Immature natural killer cell (primary cell): ENCODE measurements at places on chromosomes 2 and 18.

GRCh38 chr2:50769406-50770181 is 262.3 kb downstream of the NRXN1 start:
- no peaks in the 10 kb centered on the region for H3K27me3 ChIP-seq
- DNase-seq: no peak
- H3K36me3 ChIP-seq: no peaks in the 10 kb centered on the region
- H3K4me3 ChIP-seq: no peak overlapping the region

GRCh38 chr2:197813093-197813787 is 8.8 kb downstream of the PLCL1 start:
- peaks cover 6% of the 10 kb centered on the region for H3K27me3 ChIP-seq
- H3K36me3 ChIP-seq: no peaks in the 10 kb centered on the region

DNA sequence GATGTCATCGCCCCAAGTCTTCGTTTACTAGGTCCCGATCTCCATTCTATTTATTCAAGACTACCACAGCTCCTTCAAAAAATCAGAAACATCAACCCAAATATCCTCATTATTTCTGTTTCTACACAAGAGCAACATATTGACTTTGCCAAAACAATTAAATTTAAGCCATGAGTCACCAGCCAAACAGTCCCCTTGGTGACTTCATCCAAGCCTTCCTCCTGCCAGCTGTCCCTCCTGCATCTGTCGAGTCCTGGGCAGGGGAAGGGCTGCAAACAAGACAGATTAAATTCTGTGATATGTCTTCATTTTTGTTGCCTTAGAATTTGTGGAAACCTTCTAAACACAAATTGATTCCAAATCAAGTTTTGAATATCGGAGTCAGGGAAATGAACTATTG is 110.3 kb downstream of the SP3 start:
- no peak overlapping the region for H3K27ac ChIP-seq
- H3K36me3 ChIP-seq: no peaks in the 10 kb centered on the region
- H3K27me3 ChIP-seq: peaks cover 7% of the 10 kb centered on the region
- H3K4me3 ChIP-seq: no peak overlapping the region
- H3K4me1 ChIP-seq: no peaks in the 10 kb centered on the region
- no peak for DNase-seq

DNA sequence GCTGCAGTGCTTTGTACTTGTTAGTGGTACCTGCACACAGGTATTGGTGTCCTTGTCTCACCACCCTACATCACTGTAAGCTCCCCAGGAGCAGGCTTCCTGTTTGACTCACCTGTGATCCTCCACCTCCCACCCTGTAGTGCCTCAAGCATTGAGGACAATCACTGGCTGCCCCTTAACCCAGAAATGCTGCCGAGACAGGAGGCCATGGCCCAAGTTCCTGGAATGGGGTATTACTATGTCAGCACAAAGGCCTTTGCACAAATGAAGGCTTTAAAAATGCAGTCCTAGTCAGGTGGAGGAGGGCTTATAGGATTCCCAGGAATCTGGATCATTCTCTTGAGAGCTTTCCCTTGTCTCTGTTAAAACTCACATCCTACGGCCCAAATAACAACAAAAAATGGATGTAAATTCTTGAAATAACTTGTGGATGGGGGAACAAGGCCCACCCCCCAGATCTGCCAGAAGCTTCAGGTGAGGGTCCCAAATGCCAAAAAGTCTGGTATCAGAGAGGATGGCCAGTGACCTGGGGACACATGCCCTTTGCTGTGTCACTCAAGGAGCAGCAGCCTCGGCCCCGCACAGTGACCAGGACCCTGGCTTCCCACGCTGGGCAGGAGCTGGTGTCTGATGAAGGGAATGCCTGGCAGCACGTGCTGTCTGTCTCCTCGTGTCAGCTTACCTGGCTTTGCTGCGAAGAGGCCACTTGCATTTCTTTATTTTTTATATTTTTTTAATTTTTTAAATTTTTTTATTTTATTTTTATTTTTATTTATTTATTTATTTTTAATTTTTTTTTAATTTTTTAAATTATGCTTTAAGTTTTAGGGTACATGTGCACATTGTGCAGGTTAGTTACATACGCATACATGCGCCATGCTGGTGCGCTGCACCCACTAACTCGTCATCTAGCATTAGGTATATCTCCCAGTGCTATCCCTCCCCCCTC is 3.7 kb upstream of the IL37 start:
- H3K27ac ChIP-seq: no peak overlapping the region
- no peak for DNase-seq
- no peaks in the 10 kb centered on the region for H3K36me3 ChIP-seq
- no peaks in the 10 kb centered on the region for H3K4me1 ChIP-seq
- peaks cover 6% of the 10 kb centered on the region for H3K27me3 ChIP-seq

GRCh38 chr2:28338046-28338817 is 54.4 kb upstream of the FOSL2 start:
- DNase-seq: no peak
- H3K4me1 ChIP-seq: peaks cover 28% of the 10 kb centered on the region
- peaks cover 7% of the 10 kb centered on the region for H3K36me3 ChIP-seq
- no peak overlapping the region for H3K4me3 ChIP-seq

DNA sequence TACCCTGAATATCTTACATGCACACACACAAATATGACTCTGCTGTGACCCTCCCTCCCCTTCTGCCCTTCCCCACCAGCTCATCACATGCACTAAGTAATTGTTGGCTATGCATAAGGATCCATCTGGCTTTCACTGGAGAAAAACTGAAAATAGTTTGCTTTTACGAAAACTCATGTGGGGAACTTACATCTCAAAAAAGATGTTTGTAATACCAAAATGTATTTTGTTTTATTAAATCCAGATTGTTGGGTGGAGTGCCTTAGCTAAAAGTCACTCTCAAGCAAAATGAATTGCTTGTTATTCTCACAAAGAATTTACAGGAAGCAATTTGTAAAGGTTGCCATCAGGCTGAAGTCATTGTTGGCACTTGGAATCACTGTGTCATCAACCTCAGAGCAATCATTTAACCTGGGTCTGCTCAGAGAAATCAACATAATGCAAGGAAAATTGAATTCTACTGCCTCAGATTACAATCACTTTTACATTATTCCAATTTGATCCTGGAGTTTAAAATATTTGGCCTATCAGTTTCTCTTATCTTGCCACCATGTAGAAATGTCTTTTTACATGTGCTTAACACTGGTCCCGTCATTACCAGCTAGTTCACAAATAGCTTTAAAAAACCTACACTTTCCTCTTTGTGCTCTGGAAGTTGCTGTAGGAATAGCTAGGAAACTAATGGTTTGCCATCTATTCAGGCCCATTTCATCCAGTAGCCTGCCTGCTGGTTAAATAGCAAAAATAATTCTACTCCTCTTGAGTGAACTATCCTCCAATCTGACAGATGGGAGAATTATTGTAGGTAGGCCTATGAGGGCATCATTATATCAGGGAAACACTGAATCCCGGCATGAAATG is 90.3 kb upstream of the TMEM17 start:
- no peaks in the 10 kb centered on the region for H3K4me1 ChIP-seq
- peaks cover 2% of the 10 kb centered on the region for H3K27me3 ChIP-seq

GRCh38 chr2:43758739-43759138 is 15.1 kb upstream of the DYNC2LI1 start:
- DNase-seq: no peak
- H3K4me3 ChIP-seq: no peak overlapping the region
- H3K4me1 ChIP-seq: no peaks in the 10 kb centered on the region
- H3K27me3 ChIP-seq: no peaks in the 10 kb centered on the region

DNA sequence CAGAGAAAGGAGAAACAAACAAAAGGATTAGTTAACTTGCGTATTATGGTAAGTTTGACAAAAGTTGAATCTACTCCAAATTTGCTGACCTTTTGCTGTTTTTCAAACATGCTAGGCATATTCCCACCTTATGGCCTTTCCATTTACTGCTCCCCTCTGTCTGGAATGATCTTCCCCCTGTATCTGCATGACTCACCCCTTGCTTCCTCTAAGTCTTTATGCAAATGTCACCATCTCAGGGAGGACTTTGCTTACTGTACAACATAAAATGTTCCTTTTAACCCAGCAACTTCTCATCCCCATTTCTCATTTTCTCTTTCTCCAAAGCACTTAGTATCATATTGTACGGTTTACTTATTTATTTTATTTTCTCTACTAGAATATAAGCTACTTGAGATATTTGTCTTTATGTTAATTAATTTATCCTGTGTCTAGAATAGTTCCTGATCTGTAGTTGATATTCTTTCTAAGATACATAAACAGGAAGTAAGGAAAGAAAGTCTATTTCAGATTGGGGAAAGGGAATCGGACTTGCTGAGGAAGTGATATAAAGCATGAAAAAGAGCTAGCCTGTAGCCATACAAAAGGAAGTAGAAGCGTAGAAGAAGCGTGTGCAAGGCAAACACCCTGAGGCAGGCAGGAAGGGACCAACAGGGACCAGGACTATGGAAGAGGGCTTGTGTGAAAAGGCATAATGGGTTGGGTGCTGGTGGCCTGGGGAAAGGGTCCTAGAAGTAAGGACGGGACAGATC is 144.9 kb upstream of the ERBB4 start:
- H3K36me3 ChIP-seq: no peaks in the 10 kb centered on the region
- H3K27me3 ChIP-seq: peaks cover 1% of the 10 kb centered on the region
- no peak overlapping the region for H3K27ac ChIP-seq
- H3K4me1 ChIP-seq: peaks cover 5% of the 10 kb centered on the region
- DNase-seq: no peak

DNA sequence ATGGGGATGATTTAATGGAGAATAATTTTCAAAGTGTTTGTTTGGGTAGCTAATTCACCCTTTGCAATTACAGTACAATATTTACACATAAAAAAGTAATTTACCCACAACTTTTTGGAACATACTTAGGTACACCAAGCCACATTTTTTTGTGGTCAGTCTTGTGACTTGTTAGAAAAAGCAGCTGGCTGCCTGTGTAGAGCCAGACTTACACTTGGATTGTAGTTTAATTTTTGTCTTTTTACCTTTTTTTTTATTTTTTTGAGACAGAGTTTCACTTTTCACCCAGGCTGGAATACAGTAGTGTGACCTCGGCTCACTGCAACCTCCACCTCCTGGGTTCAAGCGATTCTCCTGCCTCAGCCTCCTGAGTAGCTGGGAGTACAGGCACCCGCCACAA is 45.4 kb downstream of the RALBP1 start:
- no peak for DNase-seq
- H3K4me1 ChIP-seq: peaks cover 2% of the 10 kb centered on the region
- H3K4me3 ChIP-seq: no peak overlapping the region
- H3K36me3 ChIP-seq: peaks cover 30% of the 10 kb centered on the region
- H3K27me3 ChIP-seq: no peaks in the 10 kb centered on the region
- H3K27ac ChIP-seq: no peak overlapping the region
